ENCODE measurements at places on chromosomes 5 and 9. TPM values are rescaled to one million over a fixed set of nuclear protein-coding genes. Genes with fewer than 3 reads are reported as not detected.

DNA sequence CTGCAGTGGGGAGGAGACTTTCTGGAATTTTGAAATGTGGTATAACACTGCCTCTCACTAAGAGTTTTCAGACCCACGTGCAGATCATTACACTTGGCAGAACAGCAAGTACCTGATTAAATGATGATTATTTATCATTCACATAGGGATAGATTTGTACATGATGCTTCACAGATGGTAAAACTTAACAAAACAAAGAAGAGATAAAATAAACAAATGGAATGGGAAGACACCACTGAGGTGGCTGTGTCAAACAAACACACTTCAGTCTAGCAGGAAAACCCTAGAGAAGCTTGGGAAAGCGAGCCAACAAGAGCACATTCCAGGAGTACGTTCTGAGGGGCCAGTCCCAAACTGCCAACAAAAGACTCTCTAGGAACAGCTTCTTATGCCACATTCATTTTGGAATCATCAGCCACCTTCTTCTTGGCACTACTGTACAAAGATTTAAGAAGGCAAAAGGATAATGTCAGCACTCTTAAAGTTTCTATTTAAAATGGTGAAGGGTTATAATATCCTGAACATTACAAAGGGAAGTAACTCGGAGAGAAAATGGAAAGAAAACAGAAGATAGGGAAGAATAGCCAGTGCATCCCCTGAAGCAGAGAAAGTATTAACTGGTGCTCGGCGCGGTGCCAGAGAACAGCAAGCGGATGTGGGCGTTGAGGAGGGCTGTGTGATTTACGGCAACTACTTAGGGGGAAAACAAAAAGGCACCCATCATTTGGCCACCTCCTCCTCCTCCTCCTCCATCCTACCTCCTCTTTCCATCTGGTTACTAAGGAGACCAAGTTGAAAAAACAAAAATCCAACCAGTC lies 1.6 kb downstream of the MED27 start:
- DNase-seq = peak; percentile 60

The OBP2B gene
- not detected for total RNA-seq

The FRMD3 gene
- total RNA-seq = 38.7 TPM

The BTNL8 gene
- total RNA-seq = 0.27 TPM

The KCNN2 gene
- 0.59 TPM for total RNA-seq

DNA sequence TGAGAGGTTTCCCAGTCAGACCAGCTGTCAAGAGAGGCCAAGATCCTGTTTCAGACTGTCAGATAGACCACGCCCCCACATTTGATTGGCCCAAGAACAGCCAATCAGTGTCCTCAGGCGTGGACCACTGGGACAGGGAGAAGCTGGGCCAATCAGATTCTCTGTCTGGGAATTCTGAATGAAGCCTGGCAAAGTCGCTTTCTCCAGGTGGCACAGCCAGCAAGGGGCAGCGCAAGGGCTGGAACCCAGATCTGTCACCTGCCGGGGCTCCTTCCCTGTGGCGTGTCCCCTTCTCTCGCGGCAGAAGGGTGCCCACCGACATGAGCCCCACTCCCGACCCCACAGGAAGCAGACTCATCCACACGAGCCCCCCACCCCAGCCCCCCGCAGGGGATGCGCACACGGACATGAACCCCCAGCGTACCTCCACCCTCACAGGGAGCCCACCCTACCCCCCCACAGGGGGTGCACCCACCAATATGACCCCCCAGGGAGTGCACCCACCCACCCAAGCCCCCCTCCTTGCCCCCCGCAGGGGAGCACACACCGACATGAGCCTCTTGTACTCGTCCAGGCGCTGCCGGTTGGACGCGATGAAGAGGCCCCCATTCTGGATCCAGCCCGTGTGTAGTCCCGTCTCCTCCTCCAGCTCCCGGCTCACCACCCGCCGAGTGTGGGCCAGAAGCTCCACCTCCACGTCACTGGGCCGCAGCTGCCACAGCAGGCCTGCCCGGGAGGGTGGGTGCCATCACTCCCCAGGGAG lies 6.1 kb downstream of the SARDH start:
- no peak for DNase-seq

DNA sequence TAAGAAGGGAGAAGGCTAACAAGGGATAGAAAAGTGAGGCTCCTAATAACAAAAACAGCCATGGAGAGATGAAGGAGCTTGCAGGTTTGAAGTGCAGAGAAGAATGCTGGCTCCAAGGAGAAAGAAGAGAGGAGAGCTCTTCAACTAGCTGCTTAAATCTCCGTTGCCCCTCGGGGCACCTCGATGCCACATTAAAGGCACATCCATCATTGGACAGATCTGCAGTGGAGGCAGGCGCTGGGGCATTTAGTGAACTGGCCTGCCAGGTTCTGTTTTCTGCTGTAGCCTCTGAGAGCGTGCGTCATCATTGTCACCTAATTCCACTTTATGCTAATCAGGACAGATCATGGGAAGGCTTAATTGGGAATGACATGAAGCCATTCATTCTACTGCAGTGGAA lies 1426.2 kb upstream of the WWC1 start:
- DNase-seq = no peak

The JAKMIP2 gene
- not detected for total RNA-seq

The IL3 gene
- total RNA-seq = not detected

- peak; percentile 49 for DNase-seq
Observed at GRCh38 chr5:141618030-141618803, 583 bp downstream of the DIAPH1 start.

- DNase-seq = no peak
Observed at GRCh38 chr9:90773617-90774016, 28.0 kb upstream of the SYK start.

DNA sequence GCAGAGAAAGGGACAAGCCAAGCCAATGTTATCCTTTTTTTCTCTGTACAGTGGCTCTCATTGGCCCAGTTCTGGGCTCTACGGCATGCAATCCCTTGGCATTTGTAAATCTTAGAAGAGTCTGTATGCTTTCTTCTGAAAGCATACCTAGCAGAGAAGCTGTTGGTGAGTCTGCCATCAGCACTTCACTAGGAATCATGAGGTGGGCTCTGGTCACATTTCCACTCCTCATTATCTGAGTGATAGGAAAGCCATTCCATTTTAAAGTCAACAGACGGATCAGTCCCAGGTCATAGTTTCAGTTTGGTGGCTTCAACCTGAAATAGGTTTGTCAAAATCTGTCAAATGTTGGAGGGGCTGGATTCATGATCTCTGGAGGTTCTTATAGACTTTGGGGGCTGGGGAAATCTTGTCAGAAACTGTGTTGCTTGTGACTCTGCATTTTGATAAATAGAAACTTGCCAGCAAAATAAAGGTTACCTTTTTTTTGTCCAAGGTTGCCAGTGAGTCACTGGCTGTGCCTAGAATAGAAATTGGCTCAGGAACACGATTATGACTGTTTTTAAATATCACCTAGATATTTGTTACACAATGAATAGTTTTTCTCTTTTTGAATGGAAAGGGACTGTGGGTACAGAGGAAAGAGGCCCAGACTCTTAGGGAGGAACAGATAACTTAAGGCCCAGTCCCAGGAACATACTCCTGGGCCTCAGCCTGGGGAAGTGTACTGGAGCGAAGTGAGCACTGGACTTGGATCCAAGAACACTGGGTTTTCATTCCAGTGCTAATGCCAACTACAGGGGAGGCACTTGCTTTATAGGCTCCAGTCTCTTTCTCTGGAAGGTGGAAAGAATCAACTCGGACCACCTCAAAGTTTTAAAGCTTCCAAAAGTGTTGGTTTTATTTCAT lies 183.1 kb downstream of the NMUR2 start:
- DNase-seq = no peak

DNA sequence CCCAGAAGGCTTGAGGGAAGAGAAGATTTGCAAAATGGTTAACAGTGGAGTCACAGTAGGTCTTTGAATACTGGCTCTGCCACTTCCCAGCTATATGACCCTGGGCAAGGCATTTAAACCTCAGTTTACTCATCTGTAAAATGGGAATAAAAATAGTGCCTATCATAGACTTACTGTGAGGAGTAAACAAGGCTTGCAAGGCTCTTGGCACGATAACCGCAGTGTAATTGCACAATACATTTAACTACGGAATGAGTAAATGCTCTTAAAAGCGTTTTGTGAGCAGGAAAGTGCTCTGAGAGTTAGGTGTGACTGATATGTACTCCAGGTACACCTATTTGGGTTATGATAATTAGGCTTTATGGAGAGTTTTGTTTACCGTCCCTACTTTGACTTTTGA lies 8.4 kb downstream of the SLC36A3 start:
- DNase-seq = no peak

GRCh38 chr5:152523964-152524363 lies 118.9 kb upstream of the NMUR2 start:
- DNase-seq = no peak

DNA sequence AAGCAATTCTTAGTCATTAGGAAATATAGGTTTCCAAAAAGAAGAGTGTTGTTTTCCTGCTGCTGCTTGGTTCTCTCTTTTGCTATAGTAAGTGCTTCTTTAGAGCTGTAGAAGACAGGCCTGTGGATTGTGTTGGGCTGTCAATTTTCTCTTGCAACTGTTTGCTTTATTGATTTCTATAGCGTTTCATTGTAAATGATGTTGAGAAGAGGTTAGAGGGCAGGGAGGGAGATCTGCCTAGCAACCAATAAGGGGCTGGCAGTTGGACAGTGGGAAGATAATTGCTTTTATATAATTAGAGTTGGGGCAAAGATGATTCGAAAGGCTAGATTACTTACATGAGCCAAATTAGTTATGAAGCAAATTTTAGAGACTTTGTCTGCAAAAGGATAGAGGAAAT lies 11.1 kb downstream of the UNC13B start:
- DNase-seq = no peak

DNA sequence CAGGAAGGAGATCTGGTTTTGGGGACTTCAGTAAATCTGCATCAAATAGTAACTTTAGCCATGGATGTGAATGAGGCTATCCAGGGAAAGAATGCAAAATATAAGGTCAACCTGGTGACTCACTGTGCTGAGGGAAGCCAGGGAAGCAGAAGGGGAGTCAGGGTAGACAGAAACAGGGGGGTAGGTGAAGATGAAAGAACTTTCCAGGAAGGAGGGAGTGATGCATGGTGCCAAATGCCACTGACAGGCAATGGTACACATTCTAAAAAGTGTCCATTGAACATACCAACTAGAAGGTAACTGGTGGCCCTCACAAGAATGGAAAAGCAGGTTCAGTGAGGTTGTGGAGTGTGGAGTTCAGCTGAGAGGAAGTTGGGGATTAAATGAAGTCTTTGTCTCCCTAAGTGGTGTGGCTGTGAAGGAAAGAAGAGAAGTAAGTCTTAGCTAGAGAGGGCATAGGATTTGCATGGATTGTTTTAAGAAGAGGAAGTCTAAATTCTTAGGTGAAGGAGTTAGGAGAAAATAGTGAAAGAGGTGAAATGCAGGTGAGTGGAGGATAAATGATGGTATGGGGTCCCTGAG lies 35.5 kb downstream of the PALM2AKAP2 start:
- DNase-seq = no peak

- DNase-seq = no peak
Observed at GRCh38 chr5:168328814-168329213, 37.4 kb downstream of the WWC1 start.
